ENCODE measurements at places on chromosomes 4 and X.

DNA sequence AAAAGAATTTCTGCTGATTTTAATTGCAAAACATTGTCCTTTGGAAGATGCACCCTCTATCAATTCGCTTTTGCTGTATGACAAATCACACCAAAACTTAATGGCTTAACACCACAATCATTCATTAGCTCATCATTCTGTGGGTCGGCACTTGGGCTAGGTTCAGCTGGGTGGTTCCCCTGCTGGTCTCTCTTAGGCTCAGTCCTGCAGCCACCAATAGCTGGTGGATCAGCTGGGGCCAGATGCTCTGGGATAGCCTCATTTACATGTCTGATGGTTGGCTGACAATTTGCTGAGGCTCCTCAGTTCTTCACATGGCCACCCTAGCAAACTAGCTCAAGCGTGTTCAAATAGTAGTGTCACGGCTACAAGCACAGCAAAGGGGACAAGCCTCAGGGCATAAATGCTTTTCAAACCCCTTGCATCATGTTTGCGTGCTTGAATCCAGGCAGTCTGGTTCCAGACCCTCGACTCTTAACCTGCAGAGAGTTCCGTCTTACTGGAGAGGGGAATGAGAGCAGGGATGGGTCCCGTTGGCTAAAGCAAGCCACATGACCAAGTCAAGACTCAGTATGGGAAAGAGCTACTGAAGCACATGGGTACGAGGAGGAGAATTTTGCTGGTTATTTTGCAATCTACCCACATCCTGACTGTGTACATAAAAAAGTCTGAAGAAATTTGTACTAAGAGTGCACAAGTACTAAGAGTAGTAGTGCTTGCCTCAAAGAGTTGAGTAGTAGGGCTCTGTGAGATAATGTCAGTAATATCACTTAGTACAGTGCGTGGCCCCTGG lies 7.5 kb upstream of the ACSL1 start:
- DNase-seq: no peak

GRCh38 chr4:165489786-165490185 lies 111.0 kb downstream of the CPE start:
- no peak for DNase-seq

GRCh38 chr4:163243297-163243981 lies 76.7 kb upstream of the NAF1 start:
- no peak for DNase-seq

GRCh38 chr4:682490-683172 lies 6.3 kb downstream of the SLC49A3 start:
- DNase-seq: no peak

GRCh38 chr4:6191448-6192130 lies 8.8 kb downstream of the JAKMIP1 start:
- DNase-seq: no peak

- DNase-seq: no peak
Observed at GRCh38 chr4:30866907-30867306, 146.7 kb downstream of the PCDH7 start.

Measured in activated naive CD8-positive, alpha-beta T cell treated with anti-CD3 and anti-CD28 coated beads for 36 hours (primary cell).